ENCODE measurements at places on chromosomes 2 and 18.
A peak's percentile ranks its signal among the peaks of the same experiment; 100 is the strongest.

GRCh38 chr2:237413777-237414661 lies at the start of gene COL6A3:
COL6A3 (minus strand) TSS chr2:237414164; CDS start chr2:237396817, 17,347 bp downstream.
- peak; percentile 97 for DNase-seq

DNA sequence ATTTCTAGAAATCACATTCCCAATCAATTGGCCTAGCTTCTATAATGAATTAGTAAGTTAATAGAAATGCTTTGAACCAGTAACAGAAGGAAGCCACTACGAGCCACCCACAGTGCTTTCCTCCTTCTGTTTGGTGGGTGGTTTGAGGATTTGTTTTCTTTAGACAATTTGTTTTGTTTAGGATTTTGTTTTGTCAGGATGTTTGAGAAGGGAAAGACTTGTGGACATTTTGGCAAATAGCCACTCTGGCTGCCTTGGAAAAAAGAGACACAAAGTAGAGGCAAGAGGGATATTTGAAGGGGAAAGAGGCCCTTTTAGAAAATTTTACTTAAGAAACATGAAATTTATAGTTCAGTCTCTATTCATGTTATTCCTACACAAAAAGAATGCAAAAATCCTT lies 47.7 kb downstream of the TANK start:
- peak; percentile 11 for DNase-seq

GRCh38 chr2:134839649-134840048 lies 1.2 kb downstream of the ACMSD start:
- DNase-seq, result no peak

DNA sequence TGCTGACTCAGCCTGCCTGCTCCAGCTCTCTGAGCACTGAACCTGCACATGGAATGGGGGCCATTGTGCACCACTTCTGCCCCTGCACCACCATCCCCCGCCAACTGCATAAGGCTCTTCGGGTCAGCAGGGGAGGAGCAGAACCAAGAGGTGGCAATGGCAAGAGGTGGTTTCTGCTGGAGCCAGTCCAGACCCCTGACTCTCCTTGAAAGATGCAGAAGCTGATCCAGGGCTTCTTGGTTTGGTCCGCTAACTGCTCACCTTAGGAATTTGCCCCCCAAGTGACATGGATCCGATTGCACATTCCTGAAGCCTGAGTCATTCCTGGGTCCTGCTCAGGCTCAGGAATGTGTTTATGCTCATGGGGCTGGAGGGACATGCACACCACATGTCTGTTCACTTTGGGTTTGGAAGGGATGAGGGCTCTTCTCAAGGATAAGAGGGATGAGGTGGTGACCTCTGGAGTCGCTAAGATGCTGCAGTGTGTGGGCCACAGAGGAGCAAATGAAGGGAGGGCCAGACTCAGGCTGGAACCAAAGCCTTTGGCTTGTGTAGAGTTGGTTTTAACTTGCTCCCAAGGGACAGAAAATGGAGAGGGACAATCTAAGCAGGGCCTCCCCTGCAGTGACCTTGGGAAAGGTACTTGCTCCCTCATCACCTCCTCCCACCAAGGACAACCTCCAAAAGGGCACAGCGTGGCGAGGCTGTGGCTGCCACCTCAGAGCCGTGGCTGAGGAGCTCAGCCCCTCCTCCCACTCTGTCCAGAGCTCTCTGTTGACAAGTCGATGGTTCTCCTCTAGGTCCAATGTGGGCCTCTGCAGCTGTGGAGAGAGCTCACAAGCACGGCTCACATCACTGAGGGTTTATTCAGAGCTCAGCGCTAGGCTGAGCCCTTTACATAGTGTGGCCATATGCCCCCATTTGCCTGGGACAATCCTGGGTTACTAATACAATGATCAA lies 66.2 kb downstream of the HS1BP3 start:
- DNase-seq, result peak; percentile 98

DNA sequence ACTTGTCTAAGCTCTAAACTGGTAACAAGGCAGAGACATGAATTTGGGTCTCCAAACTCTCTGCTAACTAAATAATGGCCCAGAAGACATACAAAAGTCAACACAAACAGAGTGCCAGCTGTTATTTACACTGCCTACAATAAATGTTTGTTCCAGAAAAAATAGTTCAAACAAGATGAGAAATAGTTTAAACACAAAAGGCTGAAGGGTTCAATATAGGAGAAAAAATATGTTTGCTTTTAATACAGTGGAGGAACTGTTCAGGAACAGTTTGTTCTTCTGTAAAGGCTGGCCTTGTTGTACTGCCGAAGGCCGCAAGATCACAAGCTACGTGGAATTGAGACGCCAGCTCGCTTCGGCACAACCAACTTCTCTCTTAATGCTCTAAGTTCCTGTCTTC lies 74.6 kb downstream of the AFF3 start:
- no peak for DNase-seq

GRCh38 chr18:37946324-37946723 lies 380.7 kb upstream of the CELF4 start:
- DNase-seq, result no peak

DNA sequence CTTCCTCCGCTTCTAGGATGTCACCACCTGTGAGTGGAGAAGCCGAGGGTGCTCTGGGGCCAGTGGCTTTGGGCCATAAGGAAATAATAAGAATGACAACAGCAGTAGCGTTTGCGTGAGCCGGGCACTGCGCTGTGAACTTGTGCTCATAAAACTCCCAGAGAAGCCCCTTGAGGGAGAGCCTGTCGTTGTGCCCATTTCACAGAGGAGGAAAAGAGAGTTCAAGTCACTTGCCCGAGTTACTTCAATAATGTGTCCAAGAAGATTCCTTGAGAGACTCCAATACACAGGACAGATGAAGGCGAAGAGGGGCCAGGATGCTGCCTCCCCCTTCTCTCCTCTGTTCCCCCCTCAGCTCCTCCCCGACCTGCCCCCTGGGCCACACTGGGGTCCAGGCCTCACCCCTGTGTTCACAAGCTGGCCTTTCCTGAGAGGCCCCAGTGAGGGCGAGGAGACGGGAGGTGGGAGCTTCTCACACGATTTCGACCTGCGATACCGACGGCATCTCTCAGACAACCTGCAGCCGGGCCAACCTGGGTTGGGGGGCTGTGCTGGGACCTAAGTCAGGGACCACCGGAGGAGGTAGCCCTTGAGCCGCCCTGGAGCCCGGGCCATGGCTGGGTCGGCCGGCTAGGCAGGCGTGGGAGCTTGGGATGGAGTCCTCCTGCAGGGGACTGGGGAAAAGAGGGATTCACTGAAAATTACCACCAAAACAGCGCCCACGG lies 53.5 kb upstream of the UBE2F start:
- DNase-seq, result no peak

DNA sequence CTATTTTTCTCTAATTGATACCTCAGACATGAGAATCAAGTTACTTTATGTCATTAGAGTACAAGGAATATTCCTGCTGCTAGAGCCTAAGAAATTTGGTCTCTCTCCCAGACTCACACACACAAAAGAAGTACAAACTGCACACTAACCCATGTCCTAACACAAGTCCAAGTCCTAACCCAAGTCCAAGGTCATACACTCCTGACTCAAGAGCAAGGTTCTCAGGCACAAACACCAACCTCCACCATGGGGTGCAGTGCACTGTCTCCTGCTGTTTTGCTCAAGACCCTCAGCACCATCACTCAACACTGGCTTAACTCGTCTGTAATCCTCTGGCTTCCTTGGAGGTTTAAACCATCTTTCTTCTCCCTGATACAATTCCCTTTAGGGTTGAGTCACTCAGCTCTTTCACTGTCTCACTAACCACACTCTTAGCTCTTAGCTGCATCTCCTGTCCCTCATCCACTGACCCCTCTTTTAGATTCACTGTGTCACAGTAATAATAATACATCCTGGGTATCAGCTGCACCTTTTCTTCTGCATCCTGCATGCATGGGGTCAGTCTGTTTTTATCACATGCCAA lies 129.8 kb downstream of the BCL2L11 start:
- peak; percentile 14 for DNase-seq

DNA sequence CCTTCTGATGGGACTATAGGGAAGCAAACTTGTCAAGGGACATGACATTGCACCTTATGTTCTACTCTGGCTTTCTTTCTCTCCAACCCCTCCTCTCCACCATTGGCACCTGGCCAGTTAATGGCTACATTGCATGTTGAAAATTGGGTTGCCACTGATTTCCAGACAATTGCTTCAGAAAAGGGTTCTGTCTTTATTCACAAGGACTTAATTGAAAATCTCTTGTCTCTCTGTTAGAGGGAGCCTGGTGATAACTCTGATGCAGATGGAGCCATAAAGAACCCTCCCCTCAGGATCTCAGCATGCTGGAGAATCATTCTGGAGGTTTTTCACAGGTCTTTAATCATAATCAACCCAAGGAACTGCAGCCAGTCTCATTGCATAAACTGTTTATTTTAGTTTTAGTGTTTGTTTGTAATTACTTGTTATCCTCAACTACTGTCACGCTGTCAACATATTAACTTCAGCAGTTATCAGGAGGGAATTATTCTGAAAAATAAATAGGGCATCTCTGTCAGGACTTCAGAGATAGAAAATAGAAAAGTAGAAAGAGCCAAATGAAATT lies 316.8 kb downstream of the RIT2 start:
- no peak for DNase-seq

DNA sequence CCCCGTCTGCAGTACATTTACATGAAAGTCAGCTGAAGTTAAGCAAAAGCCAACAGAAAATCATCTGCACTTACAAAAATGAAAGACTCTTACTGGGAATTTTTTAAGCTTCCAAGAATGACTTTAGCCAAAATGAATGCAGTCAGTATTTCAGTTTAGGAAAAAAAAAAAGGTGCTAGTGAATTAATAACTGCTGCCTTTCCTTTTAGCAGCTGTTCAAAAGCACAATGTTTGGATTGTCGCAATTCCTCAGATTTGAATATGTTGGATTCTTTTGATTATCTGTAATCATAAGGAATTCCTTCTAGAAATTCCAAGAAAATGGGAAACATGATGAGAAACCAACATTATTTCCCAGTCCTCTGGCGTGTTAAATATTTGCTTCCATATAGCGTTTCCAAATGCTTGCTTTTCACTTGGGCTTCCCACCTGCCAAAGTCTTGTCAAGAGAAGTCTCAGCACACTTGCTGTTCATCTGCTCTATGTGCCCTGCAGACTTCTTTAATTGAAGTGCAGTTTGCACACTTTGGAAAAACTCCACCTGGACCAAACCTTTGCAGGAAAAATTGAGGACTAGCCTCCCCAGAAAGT lies 653.0 kb upstream of the SLC39A10 start:
- DNase-seq, result no peak

DNA sequence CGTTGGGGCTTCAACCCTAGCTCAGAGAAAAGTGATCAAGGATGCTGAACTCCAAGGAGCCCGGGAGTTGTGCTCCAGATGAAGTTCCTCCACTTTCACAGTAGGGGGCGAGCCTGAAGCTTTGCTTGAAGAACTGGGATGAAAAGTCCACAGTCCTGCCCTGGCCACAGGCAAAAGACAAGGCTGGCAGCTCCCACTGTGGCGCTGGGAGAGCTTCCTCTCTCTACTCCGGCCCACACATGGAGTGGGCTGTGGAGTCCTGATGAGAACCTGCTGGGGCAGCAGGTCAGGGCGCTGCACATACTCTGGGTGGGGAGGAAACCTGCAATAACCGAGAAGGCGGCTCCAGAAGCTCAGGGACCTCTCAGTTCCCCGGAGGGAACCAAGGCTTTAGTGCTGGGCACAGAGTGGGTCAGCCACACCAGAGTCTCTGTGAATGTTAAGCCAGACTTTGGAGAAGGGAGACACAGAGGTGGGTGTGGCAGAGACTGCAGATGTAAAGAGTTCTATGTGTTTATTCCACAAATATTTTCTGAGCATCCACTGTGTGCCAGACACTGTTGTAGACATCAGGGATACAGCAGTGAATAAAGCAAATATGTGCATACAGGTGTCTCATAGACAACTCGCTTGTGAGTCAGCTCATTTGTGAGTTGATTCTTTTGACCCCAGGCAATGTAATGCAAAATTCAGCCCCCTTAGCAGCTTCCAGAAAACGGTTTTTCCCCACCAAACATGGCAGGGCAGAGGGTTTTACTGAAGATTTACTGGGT lies 48.0 kb upstream of the MRPL33 start:
- peak; percentile 86 for DNase-seq

DNA sequence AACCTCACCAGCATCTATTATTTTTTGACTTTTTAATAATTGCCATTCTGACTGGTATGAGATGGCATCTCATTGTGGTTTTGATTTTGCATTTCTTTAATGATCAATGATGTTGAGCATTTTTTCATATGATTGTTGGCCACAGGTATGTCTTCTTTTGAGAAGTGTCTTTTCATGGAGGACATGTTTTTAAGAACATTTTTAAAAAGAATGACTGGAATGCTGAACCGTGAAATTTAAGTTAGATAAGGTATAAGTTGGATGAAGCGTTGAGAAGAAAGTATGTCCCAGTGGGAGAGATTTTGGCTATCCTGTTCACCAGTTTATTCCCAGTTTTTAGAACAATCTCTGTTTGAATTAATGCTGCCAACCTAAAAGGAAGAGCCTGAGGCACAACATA lies 365.9 kb downstream of the CELF4 start:
- DNase-seq, result no peak

GRCh38 chr2:41763141-41763540 lies 284.7 kb upstream of the PKDCC start:
- no peak for DNase-seq

- no peak for DNase-seq
Measured at GRCh38 chr2:105822186-105822585, 77.5 kb downstream of the NCK2 start.

DNA sequence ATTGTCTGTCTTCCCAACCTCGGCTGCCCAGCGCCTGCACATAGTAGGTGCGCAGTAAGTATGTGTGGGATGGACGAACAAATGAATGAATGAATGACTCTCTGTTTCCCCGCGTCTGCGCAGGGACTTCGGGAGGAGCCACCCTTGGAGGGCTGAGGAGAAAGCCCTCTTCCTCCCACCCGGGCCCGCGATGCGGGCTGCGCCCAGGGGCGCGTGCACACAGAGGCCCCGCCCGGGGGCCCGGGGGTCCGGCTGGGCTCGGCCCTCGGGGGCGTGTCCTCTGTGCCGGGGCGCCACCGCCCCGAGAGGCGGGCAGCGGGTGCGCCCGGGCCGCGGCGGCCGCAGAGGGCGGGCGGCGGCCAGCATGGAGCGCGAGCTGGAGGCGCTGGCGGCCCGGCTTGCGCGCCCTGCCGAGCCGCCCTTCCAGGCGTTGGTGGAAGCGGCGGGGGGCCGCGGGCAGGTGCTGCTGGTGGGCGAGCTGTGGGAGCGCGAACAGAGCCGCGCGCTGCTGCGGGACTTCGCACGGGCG lies at the start of gene C2orf72:
Gene C2orf72, plus strand, starts transcription at position 322 of the 529 bp plus-strand sequence. Its CDS starts 43 bp downstream, at position 365.
- no peak for DNase-seq

GRCh38 chr2:238874330-238875050 lies 26.6 kb downstream of the TWIST2 start:
- DNase-seq, result no peak

- DNase-seq, result no peak
Measured at GRCh38 chr2:21382701-21383520, 259.1 kb downstream of the TDRD15 start.

GRCh38 chr2:567865-568638 lies 109.2 kb downstream of the TMEM18 start:
- peak; percentile 75 for DNase-seq

DNA sequence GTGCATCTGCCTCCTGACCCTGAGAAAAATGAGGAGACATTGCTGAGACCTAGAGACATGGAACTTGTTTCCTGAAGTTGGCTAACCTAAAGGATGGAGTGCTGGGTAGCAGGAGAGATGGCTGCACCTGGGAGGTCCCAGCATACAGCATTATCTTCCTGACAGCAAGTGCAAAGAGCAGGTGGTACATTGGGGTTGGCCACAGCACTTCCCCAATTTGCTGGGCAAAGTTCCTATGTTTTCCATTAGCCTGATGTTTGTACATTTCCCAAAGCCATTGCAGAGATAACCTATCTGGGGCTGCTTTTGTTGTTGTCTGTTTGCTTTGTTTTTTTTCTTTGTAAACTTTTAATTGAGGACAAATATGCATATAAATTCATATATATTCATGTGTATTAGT lies 296.7 kb downstream of the HRH4 start:
- DNase-seq, result no peak
